ENCODE measurements at places on chromosomes 12 and 14.
A peak's percentile ranks its signal among the peaks of the same experiment; 100 is the strongest.

DNA sequence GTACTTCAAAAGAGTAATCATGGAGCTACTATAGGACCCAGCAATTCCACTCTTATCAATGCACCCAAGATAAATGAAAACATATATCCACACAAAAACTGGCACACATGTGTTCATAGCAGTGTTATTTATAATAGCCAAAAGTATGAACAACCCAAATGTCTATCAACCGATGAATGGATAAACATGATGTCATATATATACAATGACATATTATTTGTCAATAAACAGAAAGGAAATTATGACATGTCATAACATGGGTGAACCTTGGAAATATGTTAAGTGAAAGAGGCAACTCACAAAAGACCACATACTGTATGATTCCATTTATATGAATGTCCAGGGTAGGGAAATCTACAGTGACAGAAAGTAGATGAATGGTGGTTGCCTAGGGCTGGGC, 347.1 kb upstream of the DDHD1 start:
- DNase-seq: no peak

GRCh38 chr12:108884116-108885012, 4.5 kb downstream of the DAO start:
- DNase-seq: no peak

- no peak for DNase-seq
Observed at GRCh38 chr14:34501004-34501580, 38.4 kb downstream of the EAPP start.

DNA sequence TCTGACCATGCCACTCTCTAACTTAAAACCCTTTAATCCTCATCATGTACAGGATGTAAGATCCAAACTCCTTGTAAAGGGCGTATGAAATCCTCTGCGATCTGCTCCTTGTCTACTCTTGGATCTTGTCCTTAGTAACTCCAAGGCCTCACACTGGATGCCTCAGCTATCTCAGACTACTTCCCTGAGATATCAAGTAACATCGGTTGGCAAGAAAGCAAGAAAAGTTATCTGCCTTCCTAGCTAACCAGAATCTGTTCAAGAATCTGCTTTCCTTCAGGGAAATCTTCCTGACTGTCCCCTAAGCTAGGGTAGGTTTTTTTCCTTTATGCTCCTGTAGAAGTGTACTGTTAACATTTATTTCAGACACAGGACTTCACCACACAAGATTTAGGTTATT, 82.6 kb downstream of the TAOK3 start:
- DNase-seq: no peak

GRCh38 chr14:31263485-31264133, 56.0 kb upstream of the HECTD1 start:
- no peak for DNase-seq

DNA sequence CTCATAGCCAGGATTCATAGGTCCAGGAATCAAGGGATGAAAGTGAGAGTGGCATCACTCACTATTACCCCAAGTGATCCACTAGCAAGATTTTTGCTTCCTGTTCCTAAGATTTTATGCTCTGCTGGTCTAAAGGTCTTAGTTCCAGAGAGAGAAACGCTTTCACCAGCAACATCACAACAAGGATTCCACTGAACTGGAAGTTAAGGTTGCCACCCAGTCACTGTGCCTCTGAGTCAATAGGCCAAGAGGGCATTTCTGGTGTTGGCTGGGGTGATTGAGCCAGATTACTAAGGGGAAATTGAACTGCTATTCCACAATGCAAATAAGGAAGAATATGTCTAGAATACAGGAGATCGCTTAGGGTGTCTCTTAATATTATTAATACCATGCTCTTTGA, 142.5 kb upstream of the ARID2 start:
- DNase-seq: no peak

GRCh38 chr14:81450100-81450531, 50.0 kb upstream of the STON2 start:
- peak; percentile 88 for DNase-seq

GRCh38 chr12:96365604-96366380, 34.4 kb downstream of the CDK17 start:
- DNase-seq: no peak

- DNase-seq: no peak
Observed at GRCh38 chr12:77102123-77102522, 36.8 kb upstream of the E2F7 start.

GRCh38 chr14:102942069-102942468, 19.6 kb downstream of the AMN start:
- DNase-seq: no peak

GRCh38 chr12:11722578-11723138, 73.2 kb downstream of the ETV6 start:
- DNase-seq: no peak

- no peak for DNase-seq
Observed at GRCh38 chr12:70691018-70691672, 53.9 kb upstream of the PTPRB start.

- DNase-seq: no peak
Observed at GRCh38 chr12:67446716-67447115, 177.6 kb downstream of the CAND1 start.

GRCh38 chr12:69948851-69949250, 123.8 kb downstream of the MYRFL start:
- DNase-seq: no peak

DNA sequence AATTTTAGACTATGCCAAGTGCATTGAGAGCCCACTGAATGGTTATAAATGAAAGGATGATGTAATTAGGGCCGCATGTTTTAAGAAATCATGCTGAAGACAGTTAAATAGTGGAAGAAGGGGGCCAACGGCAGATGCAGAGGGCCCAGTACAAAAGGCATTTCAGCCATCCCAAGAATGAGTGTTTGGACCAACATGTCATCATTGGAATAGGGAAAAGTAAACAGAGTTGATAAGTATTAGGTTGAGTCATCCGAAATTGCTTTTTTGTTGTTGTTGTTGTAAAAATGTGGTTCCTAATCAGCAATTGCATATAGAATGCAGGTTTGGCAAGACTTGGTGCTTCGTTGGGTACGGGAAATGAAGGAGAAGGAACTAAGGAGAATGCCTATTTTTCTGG, 29.5 kb downstream of the BMP4 start:
- DNase-seq: no peak

GRCh38 chr14:96136371-96137005, 68.2 kb upstream of the BDKRB2 start:
- peak; percentile 39 for DNase-seq

GRCh38 chr12:22256605-22257004, 77.9 kb downstream of the ST8SIA1 start:
- no peak for DNase-seq

GRCh38 chr12:6764011-6764828, 1.9 kb upstream of the PTMS start:
- DNase-seq: peak; percentile 97

DNA sequence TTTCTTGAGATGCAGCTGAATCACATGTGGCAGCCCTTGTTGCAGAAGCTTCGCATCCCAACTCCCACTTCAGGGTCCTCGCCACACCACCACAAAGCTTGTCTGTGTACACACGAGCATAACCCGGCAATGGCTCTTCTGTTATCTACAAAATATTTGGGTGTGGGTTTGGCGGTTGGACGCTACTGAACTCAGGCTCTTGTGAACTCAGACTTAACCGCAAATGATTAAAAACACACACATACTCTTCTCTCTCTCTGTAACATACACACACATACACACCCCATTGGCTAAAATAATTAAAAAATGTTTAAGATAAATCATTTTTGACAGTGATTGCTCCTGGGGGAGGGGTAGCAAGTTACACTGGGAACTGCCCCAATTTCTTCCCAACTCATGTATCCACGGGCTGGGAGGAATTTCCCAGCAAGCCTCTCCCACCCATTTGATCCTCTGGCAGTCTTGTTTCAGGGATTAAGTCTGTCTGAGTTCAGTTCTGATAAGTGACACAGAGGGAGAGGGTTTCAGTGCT, 63.7 kb upstream of the MANSC4 start:
- DNase-seq: peak; percentile 40
